K562 (cell line): ENCODE measurements at places on chromosomes 16 and 17.

DNA sequence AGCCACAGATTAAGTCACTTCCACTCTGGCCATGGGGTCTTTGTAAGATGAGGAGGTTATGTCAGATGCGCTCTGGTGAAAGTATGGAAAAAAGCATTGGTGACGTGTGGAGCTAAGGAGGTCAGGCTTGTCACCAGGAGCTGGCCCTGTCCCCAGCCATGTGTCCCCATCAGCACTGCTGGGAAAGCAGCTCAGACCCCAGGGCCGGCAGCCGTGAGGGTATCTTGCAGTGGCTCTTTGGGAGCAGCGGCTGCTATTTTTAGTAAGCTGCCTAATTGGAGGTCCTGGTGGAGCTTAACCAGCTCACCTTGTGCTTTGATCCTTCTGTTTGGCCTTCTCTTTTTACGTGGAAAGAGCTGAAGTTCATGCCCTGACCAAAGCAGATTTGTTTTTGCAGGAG lies 60.9 kb downstream of the MPRIP start:
- no peak for DNase-seq

DNA sequence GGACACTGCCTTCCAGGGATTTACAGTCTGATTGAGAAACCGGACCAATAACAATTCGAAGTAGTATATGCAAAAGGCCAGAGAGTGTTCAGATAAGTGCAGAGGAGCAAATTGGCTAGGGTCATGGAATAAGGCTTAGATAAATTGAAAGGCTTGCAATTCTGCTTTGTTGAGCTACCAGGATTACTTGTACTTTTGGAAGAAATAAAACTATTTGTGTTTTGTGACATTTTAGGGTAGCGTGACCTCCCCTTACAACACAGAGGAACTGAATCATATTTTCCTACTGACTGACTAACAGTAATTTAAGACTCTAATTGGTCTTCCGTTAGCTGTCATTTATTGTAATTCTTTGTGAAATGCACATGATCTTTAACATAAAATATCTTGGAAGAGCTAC lies 104.7 kb downstream of the PITPNC1 start:
- DNase-seq: no peak

GRCh38 chr17:65130832-65131231 lies 6.3 kb upstream of the RGS9 start:
- DNase-seq: no peak

- no peak for DNase-seq
Observed at GRCh38 chr16:2278272-2278608, 10.3 kb upstream of the RNPS1 start.
